ENCODE measurements at places on chromosomes 16 and 17.

DNA sequence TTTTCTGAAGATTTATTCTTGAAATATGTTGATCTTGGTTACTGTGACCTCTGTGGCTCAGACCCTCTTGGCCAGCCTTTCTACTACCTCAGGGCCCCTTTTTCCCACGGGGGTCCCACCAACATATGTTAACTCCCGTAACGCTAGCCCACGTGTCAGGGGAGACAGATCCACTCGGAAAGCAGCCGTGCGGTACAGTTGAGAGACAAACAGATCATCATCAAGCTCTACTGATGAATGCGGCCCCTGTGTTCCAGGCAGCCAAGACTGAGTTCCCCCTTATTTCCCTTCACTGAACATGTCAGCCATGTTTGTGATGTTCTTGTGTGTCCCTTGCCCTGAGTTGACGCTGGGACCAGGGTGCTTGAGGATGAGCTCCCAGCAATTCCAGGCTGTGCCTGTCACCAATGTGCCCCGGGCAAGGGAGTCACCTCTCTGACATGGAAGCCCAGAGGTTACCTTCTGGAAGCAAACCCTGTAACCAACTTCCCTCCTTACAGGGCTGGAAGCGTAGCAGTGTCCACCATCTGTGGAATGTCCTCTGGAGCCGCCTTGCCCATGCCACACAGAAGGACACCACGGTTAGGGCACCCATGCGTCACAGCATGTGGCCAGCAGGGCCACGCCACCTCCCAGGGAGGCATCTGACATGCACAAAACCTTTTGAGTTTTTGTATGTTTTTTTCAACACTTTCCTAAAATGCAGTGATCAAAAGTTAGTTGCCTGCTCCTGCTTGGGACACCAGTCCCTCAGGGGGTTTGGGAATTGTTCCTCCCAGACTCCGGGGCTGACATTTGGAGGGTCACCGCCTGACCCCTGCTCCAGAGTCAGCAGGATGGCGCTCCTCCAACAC is 193.7 kb upstream of the CHMP6 start:
- no peak for DNase-seq

DNA sequence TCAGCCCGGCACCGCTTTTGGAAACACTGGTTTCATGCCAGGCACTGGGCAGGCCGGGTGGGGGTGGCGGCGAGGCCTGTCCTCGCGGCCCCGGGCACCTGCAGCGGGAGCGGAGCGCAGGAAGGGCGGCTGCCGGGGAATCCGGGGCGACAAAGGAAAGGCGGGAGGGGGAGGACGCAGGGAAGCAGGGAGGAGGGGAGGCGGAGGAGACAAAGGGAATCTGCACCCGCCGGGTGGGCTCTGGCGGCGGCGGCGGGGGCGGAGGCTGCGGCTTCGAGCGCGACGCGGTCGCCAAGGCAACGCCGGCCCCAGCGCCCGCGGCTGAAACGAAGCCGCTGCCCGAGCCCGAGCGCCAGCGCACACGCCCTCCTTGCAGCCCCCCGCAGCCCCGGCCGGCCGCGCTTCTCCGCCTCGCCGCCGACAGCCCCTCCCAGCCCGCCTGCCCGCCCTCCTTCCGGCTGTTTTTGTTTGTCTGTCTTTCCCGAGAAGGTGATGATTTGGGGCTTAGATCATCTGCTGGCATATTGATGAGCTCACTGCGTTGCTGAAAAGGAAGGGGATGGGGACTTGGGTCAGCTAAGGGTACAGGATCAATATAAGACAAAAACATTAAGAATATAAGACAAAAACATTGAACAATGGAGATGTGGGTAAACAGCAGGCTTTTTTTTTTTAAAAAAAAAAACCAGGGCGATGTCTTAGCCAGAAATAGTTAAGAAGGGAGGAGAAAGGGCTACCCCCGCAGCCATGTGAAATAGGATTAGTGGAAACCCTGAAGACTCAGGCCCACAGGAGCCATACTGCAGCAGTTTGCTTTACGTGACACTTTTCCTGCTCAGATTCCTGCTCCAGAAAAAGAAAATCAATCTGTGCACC is 32.7 kb downstream of the CDK5R1 start:
- DNase-seq = peak; percentile 79

DNA sequence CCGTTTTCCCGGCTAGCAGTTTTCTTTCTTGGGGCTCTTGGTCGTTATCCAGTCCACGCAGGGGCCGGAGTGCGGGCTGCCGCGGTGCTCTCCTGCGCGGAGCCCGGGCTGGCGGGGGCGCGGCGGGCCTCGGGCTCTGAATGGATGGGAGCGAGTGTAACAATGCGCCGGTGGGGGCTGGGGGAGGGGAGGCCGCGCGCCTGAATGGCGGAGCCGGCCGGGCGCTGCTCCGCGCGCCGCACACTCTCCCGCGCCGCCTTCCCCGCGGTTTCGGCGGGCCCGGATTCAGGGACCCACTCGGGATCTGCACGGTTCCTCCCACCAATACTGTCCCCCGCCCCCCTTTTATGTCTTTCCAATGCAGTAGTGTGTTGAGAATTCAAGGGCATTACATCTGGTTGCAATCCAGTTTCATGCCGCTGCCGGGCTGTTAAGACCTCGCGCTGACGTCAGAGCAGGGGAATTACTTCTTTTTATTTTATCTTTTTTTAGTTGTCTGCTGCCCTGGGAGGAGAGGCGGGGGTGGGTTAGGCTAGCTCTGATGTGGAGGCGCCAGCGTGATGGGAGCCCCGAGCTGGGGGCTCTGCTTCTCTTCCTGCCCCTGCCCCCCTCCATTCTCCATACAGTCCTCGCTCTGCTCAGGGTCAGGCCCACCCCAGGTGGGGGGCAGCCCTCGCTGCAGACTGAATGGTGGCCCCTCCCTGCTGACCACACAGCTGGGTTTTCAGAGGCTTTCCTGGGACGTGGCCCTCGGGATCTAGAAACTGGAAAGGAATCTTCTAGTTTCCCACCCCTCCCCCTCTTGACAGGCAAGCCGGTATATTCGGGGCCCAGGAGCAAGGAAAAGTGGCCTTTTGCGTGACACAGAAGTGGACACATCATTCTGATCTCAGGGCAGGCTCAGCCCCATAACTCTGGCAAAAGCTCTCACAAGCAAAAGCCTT is 1.8 kb downstream of the RAI1 start:
- peak; percentile 73 for DNase-seq

GRCh38 chr16:67490335-67491096 is 7.2 kb upstream of the AGRP start:
- DNase-seq = no peak

DNA sequence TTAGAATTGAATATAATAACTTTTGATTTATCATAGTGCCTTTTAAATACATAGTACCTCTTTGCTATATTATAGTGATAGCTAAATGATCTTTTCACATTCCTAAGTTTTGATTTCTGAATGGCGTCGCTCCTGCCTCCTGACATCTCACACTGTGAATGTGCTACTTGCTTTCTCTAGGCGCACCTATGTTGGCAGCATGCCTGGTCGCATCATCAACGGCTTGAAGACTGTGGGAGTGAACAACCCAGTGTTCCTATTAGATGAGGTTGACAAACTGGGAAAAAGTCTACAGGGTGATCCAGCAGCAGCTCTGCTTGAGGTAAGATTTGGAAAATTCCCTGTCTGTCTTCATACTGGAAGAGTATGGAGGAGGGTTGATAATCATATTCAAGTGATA is 29.8 kb upstream of the ABCC11 start:
- no peak for DNase-seq

All from activated CD4-positive, alpha-beta T cell treated with anti-CD3 and anti-CD28 coated beads, Interleukin-2, amount 50 U/mL, for 1 hour (primary cell).